ENCODE measurements at places on chromosomes 6 and 20.

DNA sequence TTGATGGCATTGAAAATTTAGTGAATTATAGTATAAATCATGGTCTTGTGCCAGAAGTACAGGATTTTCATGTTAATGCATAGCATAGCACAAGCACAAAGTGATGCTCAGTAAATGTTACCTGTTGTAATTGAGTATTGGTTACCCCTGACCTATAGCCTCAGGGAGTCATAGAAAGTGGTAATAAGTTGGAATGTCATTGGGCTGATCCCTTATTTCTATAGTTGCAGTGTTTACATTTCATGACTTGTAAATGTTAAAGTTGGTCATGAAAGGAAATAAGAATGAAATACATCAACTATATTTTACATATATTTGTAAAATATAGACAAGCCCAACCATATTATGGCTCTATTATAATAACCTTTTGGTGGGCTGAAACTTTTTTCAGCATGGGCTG is 7.0 kb downstream of the RWDD1 start:
- H3K36me3 ChIP-seq: peaks cover 40% of the 10 kb centered on the region
- no peaks in the 10 kb centered on the region for H3K4me1 ChIP-seq
- no peak overlapping the region for H3K27ac ChIP-seq
- no peak overlapping the region for H3K4me3 ChIP-seq

- no peaks in the 10 kb centered on the region for H3K36me3 ChIP-seq
- no peak overlapping the region for H3K27ac ChIP-seq
- H3K4me3 ChIP-seq: no peak overlapping the region
- peaks cover 17% of the 10 kb centered on the region for H3K4me1 ChIP-seq
- no peaks in the 10 kb centered on the region for H3K27me3 ChIP-seq
These were observed 19.7 kb upstream of the SYNJ2 start for GRCh38 chr6:157961832-157962575.

- H3K4me1 ChIP-seq: no peaks in the 10 kb centered on the region
- no peak overlapping the region for H3K27ac ChIP-seq
- H3K4me3 ChIP-seq: no peak overlapping the region
These were observed 119.9 kb upstream of the PRND start for GRCh38 chr20:4601630-4602296.

GRCh38 chr6:148438632-148439031 is 96.0 kb downstream of the SASH1 start:
- DNase-seq: no peak
- H3K4me3 ChIP-seq: no peak overlapping the region
- H3K27ac ChIP-seq: no peak overlapping the region
- no peaks in the 10 kb centered on the region for H3K4me1 ChIP-seq

DNA sequence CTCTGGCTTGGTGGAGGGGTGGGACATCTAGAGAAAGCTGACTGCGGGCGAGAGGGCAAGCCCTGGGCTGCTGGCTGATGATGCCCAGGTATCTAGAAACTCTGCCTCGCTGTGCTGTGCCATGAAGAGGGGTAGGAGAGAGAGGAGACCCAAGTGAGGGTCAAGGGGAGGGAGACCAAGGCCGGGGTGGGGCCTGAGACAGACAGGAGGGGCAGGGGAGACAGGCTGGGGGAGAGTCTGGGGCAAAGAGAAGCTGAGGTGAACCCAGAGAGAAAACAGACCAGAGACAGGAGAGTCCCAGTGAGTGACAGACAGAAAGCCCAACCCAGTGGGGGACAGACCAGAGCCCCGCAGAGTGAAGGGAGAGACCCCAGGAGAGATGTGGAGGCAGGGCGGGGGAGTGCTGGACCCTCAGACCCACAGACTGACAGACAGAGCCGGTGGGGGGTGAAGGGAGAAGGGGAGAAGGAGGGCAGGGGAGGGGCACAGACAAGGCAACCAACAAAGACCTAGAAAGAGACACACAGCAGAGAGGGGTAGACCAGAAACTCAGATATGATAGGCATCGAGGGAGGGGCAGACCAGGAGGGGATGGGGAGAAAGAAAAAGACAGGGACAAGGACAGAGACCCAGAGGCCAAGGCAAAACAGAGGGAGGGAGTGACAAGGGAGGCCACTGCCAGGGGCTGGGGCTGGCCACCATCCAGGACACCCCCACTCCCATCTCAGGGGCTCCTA is 5.9 kb downstream of the TEAD3 start:
- no peaks in the 10 kb centered on the region for H3K36me3 ChIP-seq
- H3K4me1 ChIP-seq: peaks cover 14% of the 10 kb centered on the region
- no peak overlapping the region for H3K4me3 ChIP-seq
- no peak overlapping the region for H3K27ac ChIP-seq
- no peak for DNase-seq

DNA sequence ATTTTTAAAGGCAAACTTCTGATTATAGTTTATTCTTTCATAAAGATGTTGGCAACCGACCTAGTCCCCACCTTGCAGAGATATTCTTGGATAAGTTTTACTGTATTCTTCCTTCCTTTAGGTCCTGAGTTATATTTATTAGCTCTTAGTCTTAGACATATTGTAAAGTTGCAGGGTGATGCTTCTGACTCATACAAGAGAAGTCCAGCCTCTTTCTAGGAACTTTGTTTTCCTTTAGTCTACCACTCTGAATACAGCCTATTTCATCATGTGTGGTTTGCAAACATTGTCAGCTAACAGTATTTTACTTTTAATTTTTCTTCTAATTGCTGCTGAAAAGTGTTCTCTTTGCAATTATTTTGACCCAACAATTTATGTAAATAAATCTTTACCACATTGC is 686.7 kb downstream of the COL12A1 start:
- no peak overlapping the region for H3K27ac ChIP-seq
- DNase-seq: no peak
- H3K4me3 ChIP-seq: no peak overlapping the region
- no peaks in the 10 kb centered on the region for H3K36me3 ChIP-seq
- H3K27me3 ChIP-seq: no peaks in the 10 kb centered on the region
- no peaks in the 10 kb centered on the region for H3K4me1 ChIP-seq

DNA sequence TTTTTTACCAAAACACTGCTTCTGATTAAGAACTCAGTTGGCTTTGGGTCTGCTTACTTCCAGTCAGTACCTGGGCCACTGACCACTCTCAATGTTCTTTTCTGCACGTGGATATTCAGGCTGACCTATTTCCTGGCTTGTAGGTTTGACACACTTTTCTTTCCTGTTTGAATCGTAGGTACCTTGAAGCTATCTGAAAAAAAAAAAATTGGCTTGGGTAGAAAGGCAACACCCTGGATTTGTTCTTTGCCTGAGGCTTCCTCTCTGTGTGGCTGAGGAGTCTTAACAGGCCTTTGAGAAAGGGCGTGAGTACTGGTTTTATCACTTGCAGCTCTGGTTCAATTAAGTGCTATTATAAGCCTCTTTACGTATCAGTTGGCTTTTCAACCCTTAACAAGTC is 60.6 kb upstream of the IL20RA start:
- H3K27me3 ChIP-seq: no peaks in the 10 kb centered on the region
- no peak overlapping the region for H3K27ac ChIP-seq
- DNase-seq: no peak
- H3K36me3 ChIP-seq: no peaks in the 10 kb centered on the region
- peaks cover 26% of the 10 kb centered on the region for H3K4me1 ChIP-seq
- H3K4me3 ChIP-seq: no peak overlapping the region

DNA sequence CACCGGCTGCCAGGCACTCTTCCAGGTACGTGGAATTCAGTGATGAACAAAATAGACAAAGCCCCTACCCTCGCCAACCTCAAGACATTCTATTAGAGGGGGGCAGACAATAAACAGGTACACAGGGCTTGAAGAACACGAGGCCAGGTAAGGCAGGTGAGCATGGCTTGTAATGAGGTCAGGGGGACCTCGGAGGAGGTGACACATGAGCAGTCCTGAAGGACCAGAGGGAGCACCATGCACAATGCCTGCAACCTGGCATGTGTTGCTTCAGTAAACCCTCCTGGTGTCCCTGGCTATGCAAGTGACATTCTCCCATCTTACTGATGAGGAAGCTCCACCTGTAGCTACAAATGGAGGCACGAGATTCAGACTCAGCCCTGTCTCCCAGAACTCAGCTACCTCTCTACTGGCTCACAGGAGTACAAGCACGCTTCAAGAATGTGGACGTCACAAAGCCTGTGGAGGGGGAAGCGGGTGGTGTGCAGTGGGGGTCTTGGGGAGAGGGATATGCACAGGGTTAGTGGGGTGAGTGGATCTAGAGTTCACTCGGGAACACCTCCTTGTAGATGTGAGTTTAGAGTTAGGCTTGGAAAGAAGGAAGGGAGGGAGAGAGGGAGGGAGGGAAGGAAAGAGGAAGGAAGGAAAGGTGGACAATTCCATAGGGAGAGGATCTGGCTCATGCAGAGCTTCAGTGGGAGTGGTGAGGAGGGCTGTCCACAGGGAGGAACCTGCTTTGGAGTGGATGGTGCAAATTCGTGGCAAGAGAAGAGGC is 7.6 kb upstream of the MAPK13 start:
- H3K4me3 ChIP-seq: no peak overlapping the region

GRCh38 chr20:43188234-43188653 is 1.5 kb downstream of the PTPRT start:
- no peaks in the 10 kb centered on the region for H3K36me3 ChIP-seq
- DNase-seq: no peak
- peaks cover 24% of the 10 kb centered on the region for H3K27me3 ChIP-seq
- peaks cover 8% of the 10 kb centered on the region for H3K4me1 ChIP-seq
- H3K4me3 ChIP-seq: no peak overlapping the region

- no peaks in the 10 kb centered on the region for H3K36me3 ChIP-seq
- no peaks in the 10 kb centered on the region for H3K27me3 ChIP-seq
- DNase-seq: no peak
- H3K4me3 ChIP-seq: no peak overlapping the region
- no peaks in the 10 kb centered on the region for H3K4me1 ChIP-seq
These were observed 206.9 kb downstream of the IBTK start for GRCh38 chr6:82040405-82041221.

- H3K27ac ChIP-seq: no peak overlapping the region
- H3K27me3 ChIP-seq: no peaks in the 10 kb centered on the region
- no peaks in the 10 kb centered on the region for H3K36me3 ChIP-seq
- no peak overlapping the region for H3K4me3 ChIP-seq
These were observed 232.5 kb downstream of the SOX4 start for GRCh38 chr6:21826023-21826422.

DNA sequence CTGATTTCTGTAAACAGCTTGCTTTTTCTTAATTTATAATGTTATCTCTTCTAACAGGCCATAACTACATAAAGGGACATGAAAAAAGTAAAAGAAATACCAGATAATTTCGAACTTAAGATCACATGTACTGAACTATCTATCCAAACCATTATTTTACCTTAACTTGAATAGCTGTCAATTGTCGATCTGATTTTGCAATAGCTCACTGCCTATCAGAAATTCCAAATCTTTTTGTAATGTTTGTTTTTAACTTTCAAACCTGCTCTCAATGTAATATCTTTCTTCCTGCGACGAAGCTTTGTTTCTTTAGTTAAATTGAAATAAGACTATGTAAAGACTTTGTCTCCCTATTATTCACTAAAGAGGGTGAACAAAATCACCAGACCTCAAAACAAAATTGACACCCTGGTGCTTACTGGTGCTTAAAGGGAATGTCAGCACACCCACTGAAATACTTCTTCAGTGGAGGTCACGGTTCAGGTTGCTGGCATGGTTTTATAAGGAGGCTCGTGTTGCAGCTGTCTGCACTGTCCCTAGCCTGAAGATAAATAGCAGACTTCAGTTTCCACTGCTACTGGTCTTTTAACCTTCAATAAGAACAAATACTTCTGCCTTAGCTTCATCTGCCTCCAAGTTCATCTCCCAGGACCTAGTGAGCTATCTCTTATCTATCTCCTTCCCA is 117.5 kb upstream of the QKI start:
- H3K4me3 ChIP-seq: no peak overlapping the region
- no peak overlapping the region for H3K27ac ChIP-seq
- no peaks in the 10 kb centered on the region for H3K27me3 ChIP-seq
- DNase-seq: no peak

GRCh38 chr20:14142171-14142570 is 146.9 kb downstream of the MACROD2 start:
- H3K36me3 ChIP-seq: no peaks in the 10 kb centered on the region
- DNase-seq: no peak
- H3K4me3 ChIP-seq: no peak overlapping the region
- H3K4me1 ChIP-seq: no peaks in the 10 kb centered on the region

DNA sequence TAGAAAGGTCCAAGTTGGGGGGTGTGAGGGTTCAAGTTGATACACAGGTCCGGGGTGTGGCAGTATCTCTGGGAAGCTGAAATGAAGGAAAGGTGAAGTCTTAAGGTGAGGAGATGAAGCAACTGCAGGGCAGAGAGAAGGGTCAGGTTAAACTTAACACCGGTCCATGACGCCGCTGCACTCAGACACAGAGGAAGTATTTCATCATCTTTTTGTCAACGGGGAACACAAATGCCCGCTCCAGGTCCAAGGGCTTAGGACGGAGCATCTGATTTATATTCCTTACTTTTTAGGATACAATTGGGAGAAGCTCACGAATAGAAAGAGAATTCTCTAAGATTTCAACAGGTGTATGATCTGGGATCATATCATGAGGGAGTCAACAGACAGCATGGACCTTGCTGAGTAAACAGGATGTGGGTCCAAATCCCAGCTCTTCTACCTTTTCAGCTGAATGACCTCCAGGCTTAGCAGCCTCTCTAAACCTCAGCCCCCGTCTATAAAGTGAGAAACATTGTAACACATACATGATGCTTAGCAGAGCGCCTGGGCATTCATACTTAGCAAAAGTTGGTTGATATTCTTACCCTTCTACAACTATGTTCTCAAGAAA is 197.5 kb downstream of the ATXN1 start:
- H3K4me3 ChIP-seq: no peak overlapping the region
- H3K4me1 ChIP-seq: no peaks in the 10 kb centered on the region
- no peaks in the 10 kb centered on the region for H3K36me3 ChIP-seq
- H3K27me3 ChIP-seq: no peaks in the 10 kb centered on the region

DNA sequence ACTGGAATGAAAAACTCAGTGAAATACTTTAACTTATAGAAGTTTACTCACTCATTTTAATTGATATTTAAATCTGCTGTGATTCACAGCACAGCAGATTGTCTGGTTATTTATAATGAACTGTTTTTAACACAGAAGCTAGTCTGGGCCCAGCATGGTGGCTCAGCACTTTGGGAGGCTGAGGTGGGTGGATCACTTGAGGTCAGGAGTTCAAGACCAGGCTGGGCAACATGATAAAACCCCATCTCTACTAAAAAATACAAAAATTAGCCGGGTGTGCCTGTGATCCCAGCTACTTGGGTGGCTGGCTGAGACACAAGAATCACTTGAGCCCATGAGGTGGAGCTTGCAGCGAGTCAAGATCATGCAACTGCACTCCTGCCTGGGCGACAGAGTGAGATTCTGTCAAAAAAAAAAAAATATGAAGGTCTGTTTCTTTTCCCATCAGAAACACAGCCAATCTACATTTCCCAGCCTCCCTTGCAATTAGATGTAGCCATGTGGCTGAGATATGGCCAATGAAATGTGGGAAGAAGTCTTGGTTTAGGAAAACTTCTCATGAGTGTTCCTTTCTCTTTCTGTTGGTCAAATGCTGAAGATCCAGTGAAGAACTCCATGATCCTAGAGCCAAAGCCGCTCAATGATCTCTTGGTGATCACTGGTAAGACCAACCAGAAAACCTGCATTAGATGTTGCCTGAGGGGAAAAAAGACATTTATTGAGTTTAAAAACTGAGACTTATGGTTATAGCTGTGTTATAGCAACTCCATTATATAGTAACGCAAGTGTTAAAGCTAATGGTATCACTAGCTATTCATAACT is 31.3 kb upstream of the BTN3A2 start:
- DNase-seq: no peak
